ENCODE measurements at places on chromosomes 1 and 21. TPM values are rescaled to one million over a fixed set of nuclear protein-coding genes. Genes with fewer than 3 reads are reported as not detected.

UBASH3A gene
- total RNA-seq: 0.67 TPM

LCE2B gene
- total RNA-seq: not detected

DENND2C gene
- total RNA-seq: 0.64 TPM

DNA sequence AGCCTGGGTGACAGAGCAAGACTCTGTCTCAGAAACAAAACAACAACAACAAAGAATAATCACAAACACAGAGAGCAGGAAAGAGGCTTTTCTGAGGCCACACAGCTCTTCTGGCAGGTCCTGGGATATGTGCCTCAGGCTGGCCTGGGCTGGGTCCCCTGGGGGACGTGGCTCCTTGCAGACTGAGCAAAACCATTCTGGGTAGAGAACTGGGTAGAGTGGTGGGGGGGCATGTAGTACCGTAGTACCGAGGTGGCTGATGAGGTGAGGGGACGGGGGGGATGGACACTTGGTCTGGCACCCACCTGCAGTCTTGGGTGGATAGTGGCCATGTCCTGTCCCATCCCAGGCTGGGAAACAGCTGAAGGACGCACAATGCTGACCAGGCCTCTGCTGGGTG is 6.0 kb downstream of the TMEM82 start:
- DNase-seq: no peak

DNA sequence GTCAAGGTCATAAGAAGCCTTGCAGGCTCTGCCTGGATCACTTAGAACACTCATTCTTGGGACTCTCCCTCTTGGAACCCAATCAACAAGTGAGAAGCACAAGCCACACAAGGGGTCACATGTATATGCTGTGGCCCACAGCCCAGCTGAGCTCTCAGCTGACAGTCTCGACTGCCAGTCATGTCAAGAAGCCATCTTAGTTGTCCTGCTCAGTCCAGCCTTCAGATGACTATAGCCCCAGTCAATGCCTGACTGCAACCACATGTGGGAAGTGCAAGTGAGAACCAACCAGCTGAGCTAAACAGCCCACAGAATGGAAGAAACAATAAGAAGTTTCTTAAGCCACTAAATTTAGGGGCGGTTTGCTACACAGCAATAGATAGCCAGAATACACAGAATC is 356.0 kb downstream of the KCNH1 start:
- DNase-seq: no peak

All from left colon (tissue), 2 donors.